AG08396 (cell line): ENCODE measurements at places on chromosomes 12 and 14.

DNA sequence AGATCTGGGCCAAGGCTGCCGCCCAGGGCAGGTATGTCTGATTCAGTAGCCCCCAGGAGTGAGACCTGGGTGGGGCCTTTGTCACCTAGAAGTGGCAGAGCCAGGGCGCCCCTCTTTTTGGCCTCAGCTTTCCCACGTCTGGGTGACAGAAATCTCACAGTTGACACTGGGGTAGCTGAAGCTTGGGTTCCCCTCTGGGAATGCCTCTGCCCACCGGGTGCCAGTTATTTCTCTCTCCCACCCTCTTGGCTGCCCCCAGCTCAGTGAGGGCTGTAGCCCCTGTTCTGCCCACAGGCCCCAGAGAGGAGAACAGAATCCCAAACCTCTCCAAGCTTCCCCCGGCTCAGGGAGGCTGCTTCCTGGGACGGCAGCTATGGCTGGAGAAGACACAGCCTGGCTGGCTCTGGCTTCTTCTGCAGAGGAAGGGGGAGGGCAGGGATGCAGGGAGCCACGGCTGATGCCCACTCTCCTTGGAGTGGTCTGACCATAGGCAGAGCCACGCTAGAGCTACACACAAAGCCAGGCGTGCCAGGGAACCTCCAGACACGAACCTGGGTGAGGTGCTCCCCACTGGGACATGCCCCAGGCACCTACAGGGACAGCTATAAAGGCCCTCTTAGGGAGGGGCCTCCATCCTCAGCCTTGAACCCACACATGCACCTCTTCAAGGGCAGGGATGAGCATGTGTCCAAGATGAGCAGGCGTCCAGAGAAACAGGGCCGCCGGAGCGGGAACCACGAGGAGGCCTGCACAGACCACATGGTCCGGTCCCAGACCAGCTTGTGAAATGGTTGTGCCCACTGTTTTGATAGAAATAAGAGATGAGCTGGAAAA, 51.7 kb downstream of the BEGAIN start:
- no peak for DNase-seq

DNA sequence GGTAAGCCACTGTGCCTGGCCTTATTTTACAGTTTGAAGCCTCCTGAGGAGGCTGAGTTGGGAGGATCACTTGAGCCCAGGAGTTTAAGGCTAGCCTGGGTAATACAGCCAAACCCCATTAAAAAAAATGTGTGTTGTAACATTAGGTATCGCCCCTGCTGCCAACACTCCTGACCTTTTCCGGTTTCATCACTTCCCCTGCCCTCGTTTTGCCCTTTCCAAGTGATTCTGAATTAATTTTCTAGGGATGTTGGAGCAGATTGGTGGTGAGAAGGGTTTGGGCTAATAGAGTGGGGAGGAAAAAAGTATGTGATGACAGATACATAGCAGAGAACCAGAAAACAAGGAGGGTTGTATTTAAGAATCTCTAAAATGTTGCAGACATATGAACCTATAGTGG, 25.6 kb upstream of the C12orf71 start:
- DNase-seq = no peak

DNA sequence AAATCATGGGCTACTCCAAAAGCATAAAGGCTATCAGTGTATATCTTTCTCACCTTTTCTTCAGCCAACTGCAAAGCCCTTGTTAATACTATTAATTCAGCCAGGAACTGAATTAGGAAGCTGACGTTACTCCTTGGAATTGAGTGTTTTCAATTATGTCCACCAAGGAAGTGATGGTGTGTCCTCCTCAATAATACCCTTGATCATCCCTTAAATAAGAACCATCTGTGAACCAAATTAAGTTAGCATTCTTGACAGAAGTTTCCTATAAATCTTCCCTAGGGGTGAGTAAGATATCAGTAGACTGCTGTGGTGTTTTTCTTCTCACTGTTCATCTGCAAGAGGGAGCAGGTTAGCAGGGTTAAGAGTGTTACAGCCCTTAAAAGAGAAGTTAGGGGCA, 252.3 kb upstream of the AVPR1A start:
- DNase-seq = no peak

DNA sequence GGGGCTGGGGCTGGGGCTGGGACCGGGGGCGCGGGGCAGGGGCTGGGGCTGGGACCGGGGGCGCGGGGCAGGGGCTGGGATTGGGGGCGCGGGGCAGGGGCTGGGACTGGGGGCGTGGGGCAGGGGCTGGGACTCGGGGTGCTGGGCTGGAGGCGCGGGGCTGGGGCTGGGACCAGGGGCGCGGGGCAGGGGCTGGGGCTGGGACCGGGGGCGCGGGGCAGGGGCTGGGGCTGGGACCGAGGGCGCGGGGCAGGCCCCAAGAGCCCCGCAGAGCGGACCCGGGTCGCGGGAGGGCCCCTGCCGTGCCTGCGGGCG, 452 bp downstream of the P2RX2 start:
- DNase-seq = no peak

GRCh38 chr14:41782511-41782910, 175.8 kb downstream of the LRFN5 start:
- no peak for DNase-seq

GRCh38 chr12:98332642-98333041, 182.7 kb upstream of the TMPO start:
- no peak for DNase-seq

DNA sequence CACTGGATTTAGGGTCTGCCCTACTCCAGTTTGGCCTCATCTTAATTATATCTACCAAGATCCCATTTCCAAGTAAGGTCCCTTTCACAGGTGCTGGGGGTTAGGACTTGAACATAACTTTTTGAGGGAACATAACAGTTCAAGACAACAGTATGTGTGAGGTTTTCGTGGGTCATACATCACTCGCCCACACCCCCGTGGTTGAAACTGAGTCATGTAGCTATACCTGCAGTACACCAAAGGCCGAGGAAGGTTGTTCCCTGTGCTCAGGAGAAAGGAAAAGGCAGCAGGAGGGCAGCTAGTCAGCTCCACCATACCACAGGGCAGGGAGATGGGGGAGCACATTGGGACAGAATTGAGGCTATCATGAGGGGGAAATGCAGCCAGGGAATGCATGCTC, 167.0 kb downstream of the PPM1H start:
- DNase-seq = no peak

DNA sequence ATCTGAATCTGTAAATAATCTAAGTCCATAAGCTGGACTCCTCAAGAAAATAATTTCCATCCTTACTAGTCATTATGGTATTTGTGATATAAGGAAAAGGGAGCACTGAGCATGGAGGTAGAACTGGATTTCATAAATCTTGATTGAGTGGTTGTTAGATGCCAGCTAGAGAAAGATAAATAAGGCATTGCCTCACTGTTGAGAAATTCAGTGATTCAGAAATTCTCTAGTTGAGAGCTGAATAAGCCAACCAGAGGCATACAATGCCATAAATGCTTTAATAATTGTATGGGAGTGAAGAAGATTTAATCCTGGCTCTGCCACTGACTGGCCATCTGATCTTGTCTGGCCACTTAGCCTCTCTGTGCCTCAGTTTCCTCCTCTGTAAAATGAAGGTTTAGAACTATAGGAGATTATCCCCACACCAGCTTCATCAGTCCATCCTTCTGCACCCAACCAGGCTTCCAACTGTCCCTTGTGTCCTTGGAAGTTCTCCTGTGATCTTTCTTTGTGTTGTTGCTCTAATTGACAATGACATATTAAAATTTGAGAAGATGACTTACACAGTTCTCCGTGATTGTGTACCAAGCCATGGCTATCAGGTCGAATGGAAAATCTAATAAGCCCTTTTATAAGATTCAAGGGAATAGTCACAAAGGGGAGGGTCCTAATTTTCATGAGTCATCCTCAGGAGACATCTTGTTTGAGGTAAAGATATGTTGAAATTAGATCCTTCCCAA, 394.3 kb downstream of the EGLN3 start:
- DNase-seq = no peak

DNA sequence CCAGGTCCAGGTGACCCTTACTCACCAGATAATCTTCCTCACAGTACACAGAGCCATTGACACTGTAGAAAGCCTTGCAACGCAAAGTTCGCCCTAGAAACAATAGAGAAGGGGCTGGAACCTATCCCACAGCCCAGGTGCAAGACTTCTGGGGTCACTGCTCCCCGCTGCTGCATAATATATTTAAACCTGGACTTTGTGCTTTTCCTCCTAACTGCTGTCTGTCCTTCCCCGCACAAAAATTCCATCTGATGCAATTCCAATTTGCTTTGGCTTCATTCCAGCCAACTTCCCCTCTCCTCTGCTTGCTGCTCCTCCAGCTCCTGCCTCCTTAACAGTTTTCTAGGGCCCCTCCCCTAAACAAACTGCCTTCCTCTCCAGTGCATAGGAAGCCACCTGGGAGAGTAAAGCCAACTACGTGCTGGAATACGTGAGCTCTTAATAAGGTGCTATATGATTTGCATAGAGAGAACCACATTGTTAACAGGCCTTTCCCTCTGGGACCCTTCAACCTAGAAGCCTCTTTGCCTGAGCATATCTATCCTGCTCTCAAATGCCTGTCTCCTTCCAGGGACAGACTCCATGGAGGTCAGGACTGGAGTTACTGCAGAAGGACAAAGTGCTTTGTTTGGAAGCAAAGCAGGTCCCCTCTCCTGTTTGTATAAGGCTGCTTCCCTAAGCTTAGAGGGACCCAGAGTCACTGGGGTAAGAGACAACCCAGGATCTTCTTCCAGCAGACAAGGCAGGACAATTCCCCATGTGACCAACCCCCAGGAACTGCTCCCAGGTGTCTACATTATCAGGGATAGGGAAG, 5.5 kb downstream of the AJUBA start:
- DNase-seq = no peak

DNA sequence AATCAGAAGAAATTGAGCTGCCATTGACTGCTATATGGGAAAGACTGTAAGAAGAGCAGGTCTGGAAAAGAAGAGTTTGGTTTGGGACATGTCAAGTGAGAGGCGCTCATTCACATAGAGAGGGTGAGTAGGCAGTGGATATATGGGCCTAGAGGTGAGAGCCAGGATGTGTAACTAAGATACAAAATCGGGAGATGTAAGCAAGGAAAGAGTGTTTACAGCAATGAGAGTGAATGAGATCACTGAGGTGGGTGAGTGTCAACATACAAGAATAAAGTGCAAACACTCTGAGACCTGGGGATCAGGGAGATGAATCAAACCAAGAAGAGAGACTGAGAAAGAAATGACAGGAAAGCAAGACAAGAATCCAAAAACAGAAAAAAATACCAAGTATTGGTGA, 58.0 kb upstream of the RTRAF start:
- no peak for DNase-seq

- no peak for DNase-seq
Observed at GRCh38 chr14:38137005-38137404, 70.7 kb upstream of the SSTR1 start.

- no peak for DNase-seq
Observed at GRCh38 chr12:13536219-13536910, 339.8 kb downstream of the EMP1 start.

GRCh38 chr14:75249251-75249957, 29.2 kb upstream of the FOS start:
- no peak for DNase-seq

DNA sequence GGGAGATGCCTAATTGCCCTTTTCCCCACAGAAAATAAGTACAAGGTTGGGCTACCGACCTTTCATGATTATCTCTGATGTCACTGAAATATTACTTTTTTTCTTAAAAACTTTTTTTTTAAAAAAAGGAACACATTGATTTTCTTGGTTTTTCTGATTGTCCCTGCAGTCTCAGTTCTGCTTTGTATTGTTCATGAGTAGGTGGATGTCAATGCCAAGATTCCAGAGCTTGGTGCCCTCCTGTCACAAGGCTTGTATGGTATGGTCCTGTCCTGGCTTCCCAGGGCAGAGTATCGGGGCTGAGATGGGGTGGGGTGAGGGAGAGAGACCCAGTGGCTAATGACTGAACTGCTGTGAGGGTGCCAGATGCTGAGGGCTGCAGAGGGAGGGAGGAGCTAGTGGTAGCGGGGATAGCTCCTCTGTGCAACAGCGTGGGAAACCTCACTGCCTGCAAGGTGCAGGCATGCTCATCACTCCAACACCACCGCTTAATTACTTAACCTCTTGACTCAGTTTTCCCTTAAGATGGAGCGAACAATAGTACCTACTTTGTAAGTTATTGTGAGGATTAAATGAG, 4.4 kb upstream of the CTDSP2 start:
- no peak for DNase-seq

GRCh38 chr12:120399531-120399930, 30.6 kb upstream of the MSI1 start:
- DNase-seq = peak; percentile 37

DNA sequence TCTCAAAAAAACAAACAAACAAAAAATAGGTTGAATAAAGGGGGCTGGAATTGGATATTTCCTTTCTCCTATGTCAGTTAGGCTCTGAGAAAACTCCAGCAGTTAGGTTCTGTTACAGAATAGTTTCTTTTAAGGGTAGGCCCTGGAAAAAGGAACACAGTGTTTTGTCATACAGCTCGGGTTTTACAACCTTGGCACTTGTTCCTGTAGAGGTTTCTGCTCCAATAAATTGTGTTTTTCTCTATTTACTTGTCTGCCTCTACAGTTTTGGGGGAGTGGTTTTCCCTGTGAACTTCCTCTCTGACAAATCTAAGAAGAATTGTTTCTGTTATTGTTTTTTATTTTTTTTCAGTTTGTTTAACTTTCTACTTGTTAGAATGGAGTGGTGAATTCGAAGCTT, 167.6 kb downstream of the ACSS3 start:
- DNase-seq = no peak

- DNase-seq = no peak
Observed at GRCh38 chr14:38410442-38410841, 154.5 kb upstream of the CLEC14A start.

GRCh38 chr12:6090803-6091202, 33.7 kb downstream of the VWF start:
- peak; percentile 64 for DNase-seq

DNA sequence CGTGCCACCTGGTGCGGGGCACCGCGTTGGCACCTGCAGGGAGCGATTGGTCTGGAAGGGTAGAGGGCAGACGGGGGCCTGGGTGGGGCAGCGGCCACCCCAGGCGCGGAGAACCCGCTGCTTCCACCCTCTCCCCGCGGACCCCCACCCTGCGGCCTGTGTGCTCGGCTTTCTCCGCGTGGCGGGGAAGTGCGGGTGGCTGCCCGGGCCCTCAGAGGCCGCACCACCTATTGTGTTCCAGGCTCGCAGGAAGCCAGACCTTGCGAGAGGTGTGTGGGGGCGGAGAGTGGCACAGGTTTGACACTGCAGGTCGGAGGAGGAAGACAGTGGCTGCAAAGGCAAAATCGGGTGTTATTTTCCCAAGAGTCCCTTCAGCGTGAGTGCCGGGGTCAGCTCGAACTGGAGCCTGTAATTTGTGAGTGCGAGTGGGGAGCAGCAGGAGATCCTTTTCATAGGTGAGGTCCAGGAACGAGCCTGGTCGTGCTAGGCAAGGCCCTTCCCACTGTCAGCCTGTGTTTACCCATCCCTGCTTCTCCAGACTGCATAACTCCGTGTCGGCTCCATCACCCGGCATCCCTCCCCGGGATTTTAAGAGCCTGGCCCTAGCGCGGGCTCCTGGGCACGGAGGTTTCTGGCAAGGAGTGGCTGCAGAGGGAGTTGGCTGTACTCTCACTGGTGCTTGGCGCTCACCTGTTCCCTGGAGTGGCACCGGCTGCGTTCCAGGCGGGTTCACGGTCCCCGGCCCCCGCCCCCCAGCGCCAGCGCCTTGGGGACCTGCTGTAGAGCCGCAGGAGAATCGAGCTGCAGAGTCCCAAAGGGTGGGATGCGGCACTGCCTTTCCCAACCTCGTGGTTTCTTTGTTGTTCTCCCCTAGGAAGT, 935 bp downstream of the TBC1D30 start:
- DNase-seq = no peak
